MCF 10A (cell line): ENCODE measurements at places on chromosomes 4 and X.

DNA sequence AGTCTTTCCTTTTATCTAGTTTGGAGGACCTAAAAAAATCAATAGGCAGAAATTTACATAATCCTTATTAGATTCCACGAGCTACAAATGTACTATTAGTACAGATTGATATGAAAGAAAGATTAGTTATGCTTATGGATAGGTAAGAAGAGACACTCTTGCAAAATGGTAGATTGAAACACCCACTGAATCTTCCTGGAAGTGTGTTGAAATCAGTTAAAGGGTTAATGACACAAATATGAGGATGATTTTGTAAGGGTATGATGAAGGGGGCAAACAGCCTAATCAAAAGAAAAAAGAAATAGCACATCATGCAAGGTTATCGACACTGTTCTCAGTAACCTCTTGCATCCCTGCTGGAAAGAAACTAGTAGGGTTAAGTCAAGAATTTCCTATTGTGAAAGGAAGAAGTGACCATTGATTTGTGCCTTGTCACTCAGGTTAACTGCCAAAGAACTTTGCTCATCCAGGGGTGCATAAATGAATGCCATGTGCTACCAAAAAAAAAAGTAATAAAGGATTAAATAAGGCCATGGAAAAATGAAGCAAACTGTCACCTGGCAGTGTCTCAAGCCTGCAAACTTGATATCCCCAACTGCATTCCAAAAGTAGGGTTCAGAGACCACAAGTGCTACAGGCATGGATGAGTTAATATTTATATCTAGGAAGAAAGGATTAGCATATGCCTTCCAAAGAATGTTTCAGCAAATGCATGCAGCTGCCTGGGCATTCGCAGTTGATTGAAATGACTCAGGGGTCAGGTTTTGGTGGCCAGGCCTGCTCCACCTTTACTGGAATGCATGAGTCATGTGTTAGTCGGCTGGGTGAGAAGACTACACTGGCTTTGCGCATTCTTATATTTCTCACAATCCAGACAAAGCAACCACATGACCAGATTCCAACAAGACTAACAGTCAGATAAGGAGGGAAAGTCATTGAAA, 78.3 kb upstream of the ATXN3L start:
- DNase-seq, result peak; percentile 98

DNA sequence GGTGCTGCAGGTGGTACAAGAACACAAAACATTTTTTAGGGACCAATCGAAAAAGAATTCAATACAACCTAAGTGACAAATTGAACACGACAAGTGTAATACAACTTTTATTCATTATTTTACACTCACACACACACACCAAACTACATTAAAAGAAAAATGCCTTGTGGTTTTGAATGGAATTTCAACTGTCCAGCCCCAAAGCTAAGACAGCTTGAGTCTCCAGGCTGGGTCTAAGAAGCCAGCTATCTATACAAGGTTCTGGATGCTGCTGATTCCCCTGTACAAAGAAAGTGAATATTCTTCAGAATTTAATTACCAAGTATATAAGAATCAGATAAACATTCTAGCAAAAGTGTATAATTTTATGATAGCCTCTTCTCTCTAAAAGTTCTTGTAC, 118.2 kb downstream of the PPP3CA start:
- no peak for DNase-seq

DNA sequence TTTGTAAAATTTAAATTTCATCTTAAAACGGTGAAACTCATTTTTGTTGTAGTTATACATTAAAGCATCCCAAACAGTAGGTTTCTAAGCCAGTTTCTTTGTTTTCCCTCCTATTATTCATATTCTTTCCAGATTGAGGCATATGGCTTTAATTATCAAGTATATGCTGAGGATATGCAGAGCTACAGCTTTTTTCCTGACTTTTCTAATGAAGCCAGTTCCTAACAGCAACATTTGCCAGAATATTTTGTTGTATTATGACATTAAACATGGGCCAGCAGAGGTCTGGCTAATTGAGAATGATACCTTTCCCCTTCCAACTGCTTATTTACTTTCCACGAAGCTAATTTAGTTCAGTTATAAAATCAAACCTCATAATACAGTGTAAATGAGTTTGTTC, 75.3 kb downstream of the SLIT2 start:
- no peak for DNase-seq

GRCh38 chrX:63920875-63921274, 135.9 kb upstream of the ARHGEF9 start:
- DNase-seq, result no peak

GRCh38 chr4:7998447-7998846, 58.8 kb upstream of the AFAP1 start:
- DNase-seq, result no peak

GRCh38 chr4:144366425-144366824, 225.9 kb upstream of the GYPA start:
- DNase-seq, result no peak

DNA sequence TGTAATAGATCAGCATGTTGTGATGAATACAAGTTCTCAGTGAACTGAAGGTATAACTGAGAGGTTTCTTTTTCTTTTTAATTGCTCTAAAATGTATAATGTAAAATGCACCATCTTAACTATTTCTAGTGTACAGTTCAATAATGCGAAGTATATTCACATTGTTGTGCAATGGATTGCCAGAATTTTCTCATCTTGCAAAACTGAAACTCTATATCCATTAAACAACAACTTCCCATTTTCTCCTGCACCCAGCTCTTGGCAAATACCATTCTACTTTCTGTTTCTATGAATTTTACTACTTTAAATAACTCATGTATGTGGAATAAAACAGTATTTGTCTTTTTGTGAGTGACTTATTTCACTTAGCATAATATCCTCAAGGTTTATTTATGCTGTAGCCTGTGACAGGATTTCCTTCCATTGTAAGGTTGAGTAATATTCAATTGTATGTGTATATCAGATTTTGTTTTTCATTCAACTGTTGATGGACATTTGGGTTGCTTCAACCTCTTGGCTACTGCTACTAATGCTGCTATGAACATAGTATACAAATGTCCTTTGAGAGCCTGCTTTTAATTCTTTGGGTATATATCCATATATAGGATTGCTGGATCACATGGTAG, 53.5 kb upstream of the NPFFR2 start:
- DNase-seq, result no peak

- peak; percentile 45 for DNase-seq
Measured at GRCh38 chr4:48681856-48682255, 98.2 kb downstream of the FRYL start.

- DNase-seq, result no peak
Measured at GRCh38 chr4:7414736-7415510, 19.8 kb downstream of the PSAPL1 start.

DNA sequence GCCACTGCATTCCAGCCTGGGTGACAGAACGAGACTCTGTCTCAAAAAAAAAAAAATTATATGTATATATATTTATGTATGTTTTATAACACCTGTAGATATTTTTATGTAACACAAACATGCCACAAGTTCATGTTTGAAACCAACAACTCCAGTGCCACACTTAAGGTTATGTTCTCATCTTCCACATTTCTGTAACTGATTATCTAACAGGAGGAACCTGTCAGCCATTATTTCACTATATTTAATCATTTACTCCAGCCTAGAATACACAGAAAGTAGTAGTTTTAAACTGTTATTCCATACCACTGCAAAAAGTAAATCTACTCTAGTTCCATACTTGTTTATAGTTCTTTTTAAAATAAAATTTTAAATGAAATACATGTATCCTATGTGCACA, 32.3 kb downstream of the MCUB start:
- DNase-seq, result no peak

GRCh38 chr4:11470438-11471045, 41.8 kb upstream of the HS3ST1 start:
- no peak for DNase-seq

DNA sequence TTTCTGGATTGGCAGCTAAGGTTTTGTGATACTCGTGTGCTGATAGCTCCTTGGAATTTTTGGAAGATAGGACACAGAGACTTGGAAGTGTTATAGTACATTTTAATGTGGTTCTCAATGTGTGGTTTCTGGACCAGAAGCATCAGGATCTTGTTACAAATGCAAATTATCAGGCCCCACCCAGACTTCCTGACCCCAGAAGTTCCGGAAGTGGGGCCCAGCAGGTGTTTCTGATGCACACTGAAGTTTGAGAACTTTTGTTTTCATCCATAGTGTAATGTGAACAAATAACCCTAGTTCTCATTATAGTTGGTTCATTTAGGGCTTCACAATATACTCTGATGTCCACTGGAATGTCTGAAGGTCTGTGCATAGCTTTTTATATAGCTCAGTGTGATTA, 49.6 kb downstream of the LAMP2 start:
- no peak for DNase-seq

- DNase-seq, result peak; percentile 1
Measured at GRCh38 chrX:7746856-7747255, 96.1 kb upstream of the VCX start.

DNA sequence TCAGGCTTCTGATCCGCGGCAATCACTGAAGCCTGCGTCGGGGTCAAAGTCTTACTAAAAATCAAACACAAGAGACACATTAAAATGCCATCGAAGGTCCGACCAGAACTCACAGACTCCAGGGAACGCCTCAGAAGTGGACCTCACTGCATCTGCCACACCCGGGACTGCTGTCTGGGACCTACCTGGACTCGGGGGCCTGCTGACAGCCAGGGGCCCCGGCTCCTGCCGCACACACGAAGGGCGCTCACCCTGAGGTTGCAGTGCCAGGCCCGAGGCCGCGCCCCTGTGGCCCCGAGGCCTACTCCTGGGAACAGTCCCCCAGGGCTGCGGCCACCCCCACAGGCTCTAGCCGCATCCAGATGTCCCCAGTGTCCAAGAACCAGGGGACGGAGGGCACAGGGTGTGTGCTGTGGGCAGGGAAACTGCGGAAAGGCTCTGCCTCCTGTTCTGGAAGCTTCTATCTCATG, 7.4 kb downstream of the CTBP1 start:
- no peak for DNase-seq

GRCh38 chr4:147780137-147780777, 48.4 kb downstream of the ARHGAP10 start:
- no peak for DNase-seq

DNA sequence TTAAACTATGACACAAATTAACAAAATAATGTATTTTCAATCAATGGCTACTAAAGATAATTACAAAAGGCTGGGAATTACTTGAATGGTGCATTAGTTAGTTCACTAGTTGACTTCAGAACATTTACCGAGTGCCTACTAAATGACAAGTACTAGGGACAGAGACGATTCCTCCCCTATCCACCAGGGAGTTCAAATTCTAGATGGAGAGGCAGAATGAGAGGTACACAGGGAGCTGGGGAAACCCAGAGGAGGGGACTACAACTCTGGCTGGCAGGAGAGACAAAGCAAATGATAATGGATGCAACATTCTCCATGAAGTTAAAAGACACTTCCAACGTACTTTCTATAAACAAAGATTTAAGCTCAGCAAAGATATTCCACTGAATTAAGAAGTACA, 43.1 kb upstream of the MCF2 start:
- DNase-seq, result no peak

GRCh38 chr4:149113804-149114430, 671.7 kb upstream of the NR3C2 start:
- peak; percentile 20 for DNase-seq

GRCh38 chr4:183354219-183354618, 32.0 kb upstream of the CLDN24 start:
- DNase-seq, result peak; percentile 67

- DNase-seq, result no peak
Measured at GRCh38 chr4:123444290-123444731, 47.7 kb downstream of the SPRY1 start.

DNA sequence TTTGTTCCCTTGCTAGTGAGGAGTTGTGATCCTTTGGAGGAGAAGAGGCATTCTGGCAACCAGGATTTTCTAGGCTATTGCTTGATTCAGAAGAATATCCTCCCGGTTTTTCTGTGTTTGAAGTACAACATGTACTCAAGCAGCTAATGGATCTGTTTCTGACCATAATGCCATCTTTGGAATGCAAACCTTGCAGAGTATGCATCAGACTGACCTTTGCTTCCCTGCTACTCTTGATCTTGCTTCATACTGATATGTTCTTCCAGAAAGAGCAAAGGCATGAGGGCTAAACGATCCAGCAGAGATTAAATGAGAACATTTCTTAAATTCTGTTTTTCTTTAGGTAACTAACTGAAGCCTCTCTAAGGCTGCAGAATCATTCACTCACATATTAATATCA, 265.4 kb upstream of the SLC7A11 start:
- DNase-seq, result no peak

DNA sequence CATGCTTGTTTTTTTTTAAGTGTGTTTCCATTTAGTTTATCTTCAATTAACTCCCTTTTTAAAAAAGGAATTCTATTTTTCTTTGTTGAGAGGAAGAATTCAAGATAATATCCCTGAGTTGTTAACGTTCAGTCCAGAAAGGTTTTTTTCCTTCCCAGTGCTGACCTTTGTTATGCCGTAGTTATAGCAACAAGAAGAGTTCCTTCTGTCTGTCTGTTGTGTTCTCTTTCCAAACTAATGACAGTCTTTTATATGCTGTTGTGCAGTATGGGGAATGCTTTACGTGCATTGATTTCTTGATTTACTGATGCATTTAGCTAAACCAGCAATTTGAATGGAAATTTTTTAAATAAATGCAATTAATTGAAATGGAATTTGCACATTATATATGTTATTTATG, 6.6 kb upstream of the CXXC4 start:
- DNase-seq, result no peak

- no peak for DNase-seq
Measured at GRCh38 chr4:161002386-161002785, 1161.4 kb downstream of the FSTL5 start.

DNA sequence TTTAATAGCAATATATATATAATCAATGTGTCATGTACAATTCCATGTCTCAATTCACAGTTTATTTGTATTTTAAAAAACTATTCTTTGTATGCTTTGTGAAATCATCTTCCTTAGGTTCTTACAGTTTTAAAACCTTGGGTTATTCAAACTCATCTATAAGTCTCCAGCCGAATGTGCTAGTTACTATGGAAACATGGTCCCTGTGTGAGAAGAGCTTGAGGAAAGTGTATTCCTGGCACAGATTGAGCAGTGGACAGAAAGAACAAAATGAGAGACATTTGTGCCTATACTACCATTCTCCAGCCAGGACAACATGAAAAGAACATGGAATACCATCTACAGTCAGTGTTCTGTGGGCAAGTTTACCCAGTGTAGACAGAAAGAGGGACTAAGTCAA, 103.4 kb downstream of the EFHC2 start:
- no peak for DNase-seq

DNA sequence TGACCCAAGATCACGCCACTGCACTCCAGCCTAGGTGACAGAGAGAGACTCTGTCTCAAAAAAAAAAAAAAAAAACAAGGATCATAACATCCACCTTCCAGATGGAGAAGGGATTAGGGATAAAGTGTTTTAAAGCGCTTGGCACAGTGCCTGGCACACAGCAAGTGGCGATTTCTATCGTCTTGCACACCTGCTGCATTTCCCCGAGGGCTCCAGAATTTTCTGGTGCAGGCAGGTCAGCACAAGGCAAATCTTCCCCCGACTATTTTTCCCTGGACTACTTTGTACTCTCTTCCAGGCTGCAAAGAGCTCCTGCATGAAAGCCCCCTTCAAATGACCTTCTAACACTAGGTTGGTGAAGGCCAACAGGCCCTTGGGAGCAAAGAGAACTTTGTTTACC, 57.3 kb downstream of the APBB2 start:
- DNase-seq, result no peak
